ENCODE measurements at places on chromosomes 13 and 19.

GRCh38 chr19:49583239-49583638 is 2.1 kb downstream of the PRRG2 start:
- no peak for DNase-seq

DNA sequence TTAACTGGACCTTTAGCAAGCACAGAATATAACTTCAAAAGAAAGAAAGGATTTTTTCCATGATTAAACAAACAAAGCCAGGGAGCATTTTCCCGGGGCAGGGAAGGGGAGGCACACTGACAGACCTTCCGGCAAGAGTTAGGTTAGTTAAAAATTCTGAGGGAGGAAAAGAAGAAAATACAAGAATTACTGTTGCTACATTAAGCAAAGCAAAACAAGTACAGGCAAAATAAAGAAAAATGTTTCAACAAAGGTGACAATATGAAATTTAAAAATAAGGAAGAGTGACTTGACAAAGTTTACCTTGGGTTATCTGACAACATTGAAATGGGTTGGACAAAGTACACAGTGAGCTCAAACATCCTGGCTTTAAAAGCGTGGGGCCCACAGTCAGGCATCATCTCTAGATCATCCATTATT is 51.5 kb downstream of the KLF12 start:
- no peak for DNase-seq

DNA sequence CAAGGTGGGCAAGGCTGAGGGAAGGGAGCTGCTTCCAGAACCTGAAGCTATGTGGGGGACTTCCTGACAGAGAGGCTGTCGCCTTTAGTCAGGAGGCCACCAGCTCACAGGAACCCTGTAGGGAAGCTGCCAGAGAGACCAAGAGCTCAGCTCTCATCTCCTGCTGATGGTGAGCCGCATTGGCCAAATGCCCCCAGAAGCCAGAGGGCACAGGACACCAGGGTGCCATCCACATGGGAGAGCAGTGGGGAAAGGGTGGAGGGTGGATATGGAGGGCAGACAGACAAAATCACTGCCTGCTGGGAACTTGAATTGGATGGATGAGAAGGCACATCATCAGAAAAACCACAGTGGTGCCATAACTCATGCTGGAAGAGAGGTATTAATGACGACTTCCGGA is 36.0 kb downstream of the SERP2 start:
- no peak for DNase-seq

DNA sequence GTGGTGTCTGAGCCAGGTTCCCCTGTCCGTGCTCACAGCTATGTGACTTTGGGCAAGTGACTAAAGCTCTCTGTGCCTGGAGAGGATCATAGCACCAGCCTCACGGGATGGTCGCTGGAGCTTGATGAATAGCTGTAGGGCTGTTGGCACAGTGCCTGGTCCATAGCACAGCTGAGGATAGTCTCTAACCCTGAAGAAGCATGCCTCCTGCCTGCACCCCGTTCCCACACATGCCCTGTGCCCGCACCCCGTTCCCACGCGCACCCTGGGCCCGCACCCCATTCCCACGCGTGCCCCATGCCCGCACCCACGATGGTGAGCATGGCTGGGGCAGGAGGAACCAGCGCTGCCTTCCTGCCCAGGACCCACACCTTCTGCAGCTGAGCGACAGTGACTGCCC is 63.7 kb upstream of the F7 start:
- DNase-seq: no peak

DNA sequence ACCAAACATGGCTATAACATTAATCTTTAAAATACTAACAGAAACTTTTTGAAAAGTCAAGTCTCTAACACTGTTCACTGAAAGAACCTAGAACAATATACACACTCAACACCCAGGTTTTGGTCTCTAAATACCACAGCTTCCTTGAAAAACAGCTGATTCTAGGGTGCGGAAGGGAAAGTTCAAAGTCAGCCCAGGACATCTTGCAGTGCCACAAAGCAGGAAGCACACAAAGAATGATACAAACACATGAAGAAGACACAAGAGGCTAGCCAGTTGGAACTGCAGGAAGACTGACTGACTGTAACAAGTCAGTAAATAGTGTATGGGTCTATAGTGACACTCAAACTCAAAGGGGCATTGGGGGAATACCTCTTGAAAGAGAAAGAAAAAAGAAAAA is 4.6 kb downstream of the DEDD2 start:
- no peak for DNase-seq

DNA sequence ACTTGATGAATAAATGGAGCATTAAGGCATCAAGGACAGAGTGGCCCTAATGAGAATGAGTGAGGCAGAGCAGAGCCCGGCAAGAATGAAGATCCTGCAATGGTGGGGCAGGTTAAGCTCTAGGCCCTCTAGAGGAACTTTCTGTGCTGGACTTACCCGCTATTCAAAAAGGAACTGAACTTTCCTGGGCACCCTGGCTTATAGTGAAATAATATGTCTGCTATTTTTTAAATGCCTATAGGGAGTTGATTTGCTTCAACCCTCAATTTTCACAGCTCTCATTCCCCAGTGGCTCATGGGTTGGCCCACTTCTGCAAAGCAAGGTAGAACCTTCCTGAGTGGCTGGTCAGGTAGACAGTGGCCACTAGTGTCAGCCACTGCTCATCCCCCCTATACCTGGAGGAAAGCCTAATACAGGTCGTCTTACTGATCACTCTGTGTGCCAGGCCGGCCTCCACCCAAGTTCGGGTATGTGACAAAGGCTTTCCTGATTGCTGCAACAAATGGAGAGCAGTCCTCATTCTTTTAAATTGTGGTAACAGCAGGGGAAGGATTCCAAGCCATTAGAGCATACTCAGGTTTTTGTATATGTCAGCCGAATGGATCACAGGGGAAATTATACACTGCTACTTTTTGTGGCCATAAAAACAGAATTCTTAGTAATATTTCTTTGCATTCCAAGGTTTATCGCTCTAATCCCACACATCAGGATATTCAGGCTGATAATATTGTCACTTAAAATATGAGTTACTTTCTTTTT is 103.0 kb downstream of the KL start:
- peak; percentile 33 for DNase-seq

DNA sequence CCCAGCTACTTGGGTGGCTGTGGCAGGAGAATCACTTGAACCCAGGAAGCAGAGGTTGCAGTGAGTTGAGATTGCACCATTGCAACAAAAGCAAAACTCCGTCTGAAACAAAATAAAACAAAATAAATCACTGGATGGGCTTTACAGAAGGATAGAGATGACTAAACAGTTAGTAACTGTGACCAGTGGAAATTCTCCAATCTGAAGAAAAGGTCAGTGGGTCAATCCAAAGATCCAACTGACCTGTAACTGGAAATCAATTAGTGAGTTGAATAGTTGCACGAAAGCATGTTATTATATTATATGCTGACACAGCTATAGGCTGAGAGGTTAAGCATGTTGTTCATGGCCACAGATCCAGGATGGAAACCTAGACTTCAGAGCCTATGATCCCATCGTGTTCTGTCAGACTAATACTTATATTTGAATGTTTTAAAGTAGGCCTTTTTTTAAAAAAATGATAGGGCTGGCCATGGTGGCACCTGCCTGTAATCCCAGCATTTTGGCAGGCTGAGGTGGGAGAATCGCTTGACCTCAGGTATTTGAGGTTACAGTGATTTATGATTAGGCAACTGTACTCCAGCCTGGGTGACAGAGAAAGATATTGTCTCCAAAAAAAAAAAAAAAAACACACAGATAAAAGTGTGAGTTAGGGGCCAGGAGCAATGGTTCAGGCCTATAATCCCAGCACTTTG is 1.4 kb downstream of the ECH1 start:
- DNase-seq: peak; percentile 49

- DNase-seq: no peak
These were observed 774 bp downstream of the GGN start for GRCh38 chr19:38386971-38387549.

- DNase-seq: no peak
These were observed 5.4 kb upstream of the ZNF98 start for GRCh38 chr19:22427547-22427946.

GRCh38 chr13:46686171-46686570 is 110.8 kb downstream of the ESD start:
- DNase-seq: no peak

GRCh38 chr13:46267166-46267565 is 55.4 kb downstream of the LRRC63 start:
- DNase-seq: no peak

DNA sequence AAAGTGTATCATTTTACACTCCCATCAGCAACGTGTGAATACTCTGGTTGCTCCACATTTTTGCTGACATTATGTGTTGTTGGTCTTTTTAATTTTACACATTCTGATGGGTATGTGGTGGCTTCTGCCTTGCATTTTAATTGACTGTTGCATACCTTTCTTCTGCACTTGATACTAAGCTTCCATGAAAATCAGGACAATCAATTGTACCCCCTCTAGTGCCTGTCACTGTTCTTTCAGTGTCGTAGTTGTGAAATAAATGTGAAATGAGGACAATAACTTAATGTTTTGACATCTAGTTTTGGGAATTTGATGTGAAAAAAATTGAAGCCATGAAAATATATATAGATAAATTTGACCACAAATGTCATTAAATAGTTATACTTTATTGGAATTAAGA is 6.7 kb downstream of the IFT88 start:
- DNase-seq: no peak

DNA sequence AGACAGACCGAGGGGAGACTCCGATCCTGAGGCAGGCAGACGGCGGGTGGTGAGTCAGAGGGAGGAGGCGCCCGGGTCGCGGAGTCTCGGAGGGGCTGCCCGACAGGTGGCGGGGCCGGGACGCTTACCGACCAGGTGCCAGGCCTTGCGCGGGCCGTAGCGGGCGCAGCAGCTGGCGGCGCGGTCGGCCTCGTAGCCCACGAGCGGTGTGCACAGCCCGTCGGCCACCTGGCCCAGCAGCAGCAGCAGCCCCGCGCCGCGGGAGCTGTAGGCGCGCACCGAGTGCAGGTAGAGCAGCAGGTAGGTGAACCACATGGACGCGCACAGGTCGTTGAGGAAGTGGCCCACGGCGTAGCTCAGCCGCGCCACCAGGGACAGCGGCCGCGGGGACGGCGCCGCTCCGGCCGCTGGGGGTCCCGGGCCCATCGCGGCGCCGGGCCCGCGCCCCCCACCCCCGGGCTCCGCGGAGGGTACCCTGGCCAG is 367 bp downstream of the MFSD12 start:
- no peak for DNase-seq

DNA sequence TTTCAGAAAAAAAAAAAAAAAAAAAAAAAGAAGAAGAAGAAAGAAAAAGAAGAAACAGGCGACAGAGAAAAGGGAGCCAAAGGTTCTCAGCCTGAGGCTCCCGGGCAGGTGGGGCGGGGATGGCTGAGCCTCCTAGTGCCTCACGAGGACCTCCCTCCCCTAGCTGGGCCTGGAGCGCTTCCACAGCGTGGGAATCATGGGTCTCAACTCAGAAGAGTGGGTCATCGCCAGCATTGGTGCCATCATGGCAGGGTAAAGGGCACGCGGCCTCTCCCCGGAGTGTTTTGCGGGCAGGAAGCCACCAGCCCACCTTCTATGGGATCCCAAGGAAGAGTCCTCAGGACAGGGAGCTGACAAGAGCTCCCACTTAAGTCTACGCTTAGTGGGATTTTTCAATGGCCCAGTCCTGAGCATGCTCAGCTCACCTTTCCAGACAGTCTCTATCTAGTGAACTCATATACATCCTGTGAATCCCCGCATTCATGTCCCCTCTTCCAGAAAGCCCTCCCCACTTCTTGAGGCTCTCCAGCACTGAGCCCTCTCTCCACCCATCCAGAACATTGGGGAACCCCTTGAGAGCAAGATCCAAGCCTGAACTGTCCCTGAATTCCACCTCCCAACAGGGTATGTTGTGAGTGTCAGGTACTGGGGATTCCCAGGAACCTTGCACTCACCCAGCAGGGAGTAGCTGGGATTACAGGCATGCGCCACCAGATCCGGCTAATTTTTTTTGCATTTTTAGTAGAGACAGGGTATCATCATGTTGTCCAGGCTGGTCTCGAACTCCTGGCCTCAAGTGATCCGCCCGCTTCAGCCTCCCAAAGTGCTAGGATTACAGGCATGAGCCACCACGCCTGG is 69.6 kb downstream of the ACSBG2 start:
- DNase-seq: no peak

DNA sequence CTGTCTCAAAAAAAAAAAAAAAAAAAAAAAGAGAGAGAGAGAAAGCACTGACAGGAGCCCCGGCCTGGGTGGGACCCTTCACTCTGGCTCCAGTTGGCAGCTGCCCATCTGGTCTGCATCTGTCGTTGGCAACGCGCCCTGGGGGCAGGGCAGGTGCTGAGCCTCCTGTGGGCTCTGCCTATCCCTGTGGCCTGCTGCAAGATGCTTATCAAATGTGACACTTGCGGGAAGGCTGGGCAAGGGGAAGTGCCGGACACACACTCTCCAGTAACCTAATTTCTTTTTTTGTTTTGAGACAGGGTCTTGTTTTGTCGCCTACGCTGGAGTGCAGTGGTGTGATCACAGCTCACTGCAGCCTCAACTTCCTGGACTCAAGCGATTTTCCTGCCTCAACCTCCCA is 10.7 kb upstream of the KPTN start:
- DNase-seq: no peak

- peak; percentile 63 for DNase-seq
These were observed 434 bp upstream of the FNDC3A start for GRCh38 chr13:48975101-48975855.

GRCh38 chr19:53365899-53366493 is 491 bp downstream of the ZNF525 start:
- DNase-seq: peak; percentile 15

- no peak for DNase-seq
These were observed 37.2 kb downstream of the TGDS start for GRCh38 chr13:94558716-94559115.

- peak; percentile 69 for DNase-seq
These were observed 33.8 kb upstream of the GARRE1 start for GRCh38 chr19:34220472-34221063.

DNA sequence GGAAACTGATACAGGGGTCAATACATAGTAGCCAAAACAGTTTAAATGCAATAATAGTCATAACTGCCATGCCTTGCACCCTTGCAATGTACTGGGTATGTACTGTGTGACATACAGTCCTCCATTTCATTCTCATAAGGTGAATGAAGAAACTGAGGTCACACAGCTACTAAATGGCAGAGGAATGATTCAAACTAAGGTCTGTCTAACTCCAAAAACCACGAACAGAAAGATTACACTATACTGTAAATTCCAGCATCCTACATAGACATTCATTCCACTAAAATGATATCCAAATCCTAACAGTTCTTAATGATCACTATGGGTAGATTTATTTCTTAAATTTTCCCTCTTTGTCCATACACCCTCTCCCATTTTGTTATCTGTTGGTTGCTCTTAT is 238.1 kb upstream of the SERP2 start:
- no peak for DNase-seq

- DNase-seq: no peak
These were observed 1005.5 kb downstream of the PCDH9 start for GRCh38 chr13:66224663-66225062.

GRCh38 chr13:97492684-97493371 is 58.9 kb downstream of the RAP2A start:
- no peak for DNase-seq

DNA sequence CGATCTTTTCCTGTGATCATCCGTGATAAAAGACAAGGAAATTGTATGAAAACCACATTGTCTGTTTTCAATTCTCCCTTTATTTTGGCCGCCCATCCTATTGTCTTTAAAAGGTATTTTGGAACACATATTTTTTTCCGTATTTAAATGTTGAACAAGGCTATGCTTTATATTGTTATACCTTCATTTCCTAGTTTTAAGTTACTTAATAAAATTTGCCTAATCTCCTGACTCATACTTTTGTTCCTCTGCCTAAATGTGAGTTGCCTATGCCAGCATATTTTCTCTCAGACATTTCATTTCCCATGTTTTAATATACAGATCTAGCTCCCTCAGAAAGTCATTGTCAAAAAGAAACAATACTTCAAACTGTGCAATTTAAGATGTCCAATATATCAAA is 104.2 kb downstream of the SLITRK6 start:
- no peak for DNase-seq

All from AG10803 (cell line).